ENCODE measurements at places on chromosomes 1 and 21.

DNA sequence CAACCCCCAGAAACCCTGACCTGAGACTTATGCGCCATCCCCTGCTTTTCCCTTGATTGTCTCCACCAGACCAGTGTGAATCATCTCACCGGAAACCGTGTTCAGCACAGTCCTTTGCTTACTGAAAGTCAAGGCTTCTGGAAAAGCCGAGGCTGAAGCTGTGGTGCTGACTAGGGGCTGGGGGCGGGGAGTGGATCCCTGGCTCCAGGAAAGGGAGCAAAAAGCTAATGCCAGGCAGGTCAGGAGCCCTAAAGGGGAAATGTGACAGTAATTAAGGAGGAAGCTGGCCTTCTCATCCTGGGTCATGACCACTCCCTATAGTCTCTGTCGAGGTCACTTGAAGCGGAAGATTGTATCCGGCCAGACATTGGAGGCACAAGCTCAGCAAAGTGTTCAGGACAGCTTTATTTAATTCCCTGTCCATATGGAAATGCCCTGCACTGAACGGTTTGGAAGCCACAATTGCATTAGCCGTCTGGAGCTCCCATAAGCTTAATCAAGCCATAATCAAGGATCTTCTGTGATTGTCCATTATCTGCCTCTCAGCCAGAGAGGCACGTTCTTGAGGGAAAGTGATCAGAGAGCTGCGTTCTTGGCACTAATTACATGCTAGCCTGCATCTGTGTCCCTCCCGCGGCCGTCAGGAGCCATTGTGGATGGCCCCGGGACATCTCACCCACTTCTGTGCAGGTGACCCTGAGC, 403.6 kb downstream of the RRAGC start:
- DNase-seq = no peak

DNA sequence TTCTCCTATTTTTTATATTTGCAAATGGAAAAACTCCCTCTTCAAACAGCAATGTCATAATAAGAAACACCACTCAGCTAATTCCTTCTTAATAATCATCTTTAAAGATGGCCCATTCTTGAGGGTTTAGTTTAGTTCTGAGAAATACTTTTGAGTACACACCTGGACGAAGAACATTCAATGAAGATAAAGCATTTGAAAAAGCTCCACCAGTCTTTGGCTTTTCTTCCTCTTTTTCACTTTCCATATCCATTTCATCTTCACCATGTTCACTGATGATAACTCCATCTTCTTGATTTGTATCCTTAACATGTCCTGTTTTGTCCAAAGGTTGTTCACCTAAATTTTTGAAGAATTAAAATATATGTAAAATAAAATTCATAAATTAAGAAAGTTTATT, 7.4 kb downstream of the PAXBP1 start:
- DNase-seq = no peak

DNA sequence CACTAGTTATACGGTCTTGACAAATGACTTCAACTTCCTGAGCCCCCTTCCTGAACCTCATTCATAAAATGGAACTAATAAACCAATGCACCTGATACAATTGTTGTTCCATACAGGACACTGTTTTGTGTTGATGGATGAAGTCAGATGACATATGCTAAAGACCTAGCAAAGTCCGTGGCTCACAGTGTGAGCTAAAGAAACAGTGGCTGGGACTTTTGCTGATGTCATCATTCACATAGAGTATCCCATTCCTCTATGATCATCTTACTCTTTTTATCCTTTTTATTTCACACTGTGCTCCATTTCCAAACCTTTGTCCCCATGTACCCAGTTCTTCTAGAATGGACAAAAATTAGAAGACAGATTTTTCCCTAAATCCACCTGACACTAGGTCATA, 83.7 kb upstream of the KAZN start:
- DNase-seq = no peak

GRCh38 chr1:110727246-110727645, 52.5 kb upstream of the KCNA3 start:
- no peak for DNase-seq

DNA sequence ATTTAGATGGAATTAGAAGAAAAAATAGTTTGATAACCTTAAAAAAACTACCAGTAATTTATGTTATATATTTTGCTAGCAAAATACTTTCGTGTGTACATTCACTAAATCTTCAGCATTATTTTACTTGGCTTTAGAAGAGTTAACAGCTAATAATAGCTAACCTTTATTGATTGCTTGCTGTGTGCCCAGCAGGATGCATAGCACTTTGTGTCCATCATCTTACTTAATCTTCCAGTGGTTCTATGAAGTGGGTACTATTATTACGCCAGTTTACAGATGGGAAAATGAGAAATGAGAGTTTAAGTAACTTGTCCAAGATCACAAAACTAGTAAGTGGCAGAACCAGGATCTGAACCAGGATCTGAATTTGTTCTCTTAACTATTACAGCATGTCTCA, 41.7 kb upstream of the GPR25 start:
- no peak for DNase-seq

DNA sequence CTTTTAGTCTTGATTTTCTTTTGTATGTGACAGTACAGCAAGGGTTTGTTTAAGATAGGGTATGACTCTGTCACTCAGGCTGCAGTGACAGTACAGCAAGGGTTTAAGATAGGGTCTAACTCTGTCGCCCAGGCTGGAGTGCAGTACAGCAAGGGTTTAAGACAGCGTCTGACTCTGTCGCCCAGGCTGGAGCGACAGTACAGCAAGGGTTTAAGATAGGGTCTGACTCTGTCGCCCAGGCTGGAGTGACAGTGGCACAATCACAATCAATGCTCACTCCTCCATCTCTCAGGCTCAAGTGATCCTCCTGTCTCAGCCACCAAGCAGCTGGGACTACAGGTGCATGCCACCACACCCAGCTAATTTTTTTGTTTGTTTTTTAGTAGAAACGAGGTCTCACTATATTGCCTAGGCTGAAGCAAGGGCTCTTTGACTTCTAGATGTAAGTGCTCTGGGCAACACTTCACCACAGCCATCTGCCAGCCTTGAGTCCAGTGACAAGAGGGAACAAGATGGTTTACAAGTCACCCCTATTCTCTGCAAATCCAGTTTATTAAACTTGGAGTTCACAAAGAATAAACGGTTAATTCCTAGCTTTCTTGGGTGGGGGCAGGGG, 965 bp upstream of the SH2D5 start:
- DNase-seq = no peak

DNA sequence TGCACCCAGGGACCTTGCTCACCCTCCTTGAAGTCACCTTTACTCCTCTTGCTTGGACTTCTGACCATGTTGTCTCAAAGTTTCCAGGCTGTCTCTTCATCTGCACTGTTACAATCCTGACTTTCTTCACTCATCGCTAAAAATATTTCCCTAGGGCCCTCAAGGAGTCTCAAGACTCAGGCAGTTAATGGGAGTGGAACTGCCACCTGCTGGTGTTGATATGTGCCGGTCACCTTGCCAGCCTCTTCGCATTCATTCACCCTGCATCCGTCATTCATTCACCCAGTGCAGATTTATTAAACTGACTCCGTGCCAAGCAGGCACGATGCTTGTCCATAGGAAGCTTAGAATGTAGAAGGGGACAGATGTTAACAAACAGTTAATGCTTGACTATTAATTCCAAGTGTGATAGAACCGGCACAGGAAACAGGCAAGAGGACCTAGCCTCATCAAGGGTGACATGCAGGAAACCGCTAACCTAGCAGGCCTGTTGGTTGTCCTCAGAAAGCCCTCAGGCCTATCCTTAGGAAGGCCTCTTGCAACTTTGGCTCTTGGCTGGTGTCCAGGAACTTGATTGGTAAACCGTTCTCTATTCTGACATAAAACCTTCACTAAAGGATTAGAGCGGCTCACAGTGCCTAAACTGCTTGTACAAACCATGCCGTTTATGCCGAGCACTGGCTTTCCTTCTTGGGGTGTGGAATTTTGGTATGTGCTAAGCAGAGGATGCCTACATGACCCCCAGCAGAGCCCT, 342.2 kb downstream of the CAMTA1 start:
- DNase-seq = no peak

DNA sequence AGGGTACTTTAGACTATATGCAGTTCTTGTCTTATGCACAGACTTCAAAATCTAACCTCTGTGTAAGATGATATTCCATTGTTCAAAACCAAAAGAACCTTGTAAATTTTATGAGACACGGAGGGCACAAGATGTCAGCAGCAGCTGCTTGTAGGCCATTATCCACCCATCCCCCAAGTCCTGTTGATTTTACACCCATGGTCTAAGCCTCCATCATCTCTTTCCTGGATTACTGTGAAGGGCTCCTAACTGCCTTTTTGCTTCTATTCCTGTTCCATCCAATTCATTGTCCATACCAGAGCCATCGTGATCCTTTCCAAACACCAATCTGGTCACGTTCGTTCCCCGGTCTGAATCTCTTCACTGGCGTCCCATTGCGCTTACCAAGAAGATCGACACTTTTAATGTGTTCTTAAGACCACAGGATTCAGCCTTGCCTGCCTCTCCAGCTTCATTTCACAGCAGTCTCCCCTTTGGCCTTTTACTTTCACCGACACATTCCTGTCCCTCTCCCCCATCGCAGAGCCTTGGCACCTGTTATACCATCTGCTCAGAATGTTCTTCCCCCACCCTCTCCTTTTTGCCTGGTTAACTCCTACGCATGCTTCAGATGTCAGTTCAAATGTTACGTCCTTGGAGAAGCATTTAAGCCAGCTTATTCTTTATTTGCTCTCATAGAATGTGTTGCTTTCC, 107.3 kb upstream of the POU3F1 start:
- no peak for DNase-seq

DNA sequence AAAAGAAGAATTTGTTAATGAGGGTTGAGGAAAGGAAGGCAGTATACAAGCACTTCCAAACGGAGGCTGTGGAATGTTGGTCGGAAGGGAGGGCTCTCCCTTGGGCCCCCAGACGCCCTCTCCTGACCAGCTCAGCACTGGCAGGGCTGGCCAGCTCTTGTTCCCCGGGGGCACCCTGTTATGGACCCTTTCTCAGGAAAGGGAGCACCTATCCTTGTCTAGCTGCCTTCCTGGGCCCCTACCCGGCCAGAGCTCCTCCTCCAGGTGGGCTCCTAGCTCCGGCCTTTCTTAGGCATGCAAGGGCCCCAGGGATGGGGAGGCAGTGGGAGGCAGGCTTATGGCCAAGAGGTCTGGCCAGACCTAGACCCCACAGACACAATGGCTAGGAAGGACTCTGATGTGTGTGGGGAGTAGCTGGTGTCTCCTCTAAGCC, 926 bp downstream of the BLACAT1 start:
- DNase-seq = no peak

GRCh38 chr1:60989749-60990713, 92.3 kb upstream of the NFIA start:
- DNase-seq = no peak
